ENCODE measurements at places on chromosomes 13 and 19. TPM values are rescaled to one million over a fixed set of nuclear protein-coding genes. Genes with fewer than 3 reads are reported as not detected.

DNA sequence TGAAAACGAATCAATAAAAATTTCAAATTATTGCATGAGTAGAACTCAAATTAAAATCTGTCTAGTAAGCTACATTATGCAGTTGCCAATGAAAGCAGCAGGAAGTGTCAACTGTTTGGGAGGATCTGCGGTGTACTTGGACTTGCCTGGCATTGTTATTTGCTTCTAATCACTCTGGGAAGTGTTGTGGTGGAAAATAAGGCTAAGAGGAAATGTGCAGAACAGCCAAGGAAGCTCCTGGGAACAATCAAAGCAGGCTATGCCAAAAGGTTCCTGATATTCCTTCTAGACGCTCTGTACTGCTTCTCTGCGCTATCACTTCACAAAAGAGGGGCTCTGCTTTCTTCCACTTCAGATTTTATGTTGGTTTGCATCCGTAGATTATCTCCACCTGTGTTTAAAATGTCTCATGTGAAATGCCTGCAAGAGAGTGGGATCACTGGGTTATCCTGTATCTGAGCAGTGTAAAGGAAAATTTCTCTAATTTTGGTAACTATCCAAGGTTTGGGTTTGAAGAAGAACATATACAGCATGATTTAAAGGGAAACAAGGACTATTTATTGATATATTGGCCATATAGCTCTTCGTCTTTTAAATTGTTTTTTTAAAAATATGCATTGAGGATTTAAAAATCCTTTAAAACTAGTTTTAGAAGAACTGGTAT is 182.7 kb upstream of the CSNK1A1L start:
- H3K27ac ChIP-seq = no peak overlapping the region
- H3K4me1 ChIP-seq = no peaks in the 10 kb centered on the region
- H3K4me3 ChIP-seq = no peak overlapping the region
- no peaks in the 10 kb centered on the region for H3K36me3 ChIP-seq

LILRA1 gene
- total RNA-seq = 0.32 TPM

GRCh38 chr19:28020619-28021258 is 1192.2 kb downstream of the UQCRFS1 start:
- no peak overlapping the region for H3K4me3 ChIP-seq
- H3K36me3 ChIP-seq = no peaks in the 10 kb centered on the region

DNA sequence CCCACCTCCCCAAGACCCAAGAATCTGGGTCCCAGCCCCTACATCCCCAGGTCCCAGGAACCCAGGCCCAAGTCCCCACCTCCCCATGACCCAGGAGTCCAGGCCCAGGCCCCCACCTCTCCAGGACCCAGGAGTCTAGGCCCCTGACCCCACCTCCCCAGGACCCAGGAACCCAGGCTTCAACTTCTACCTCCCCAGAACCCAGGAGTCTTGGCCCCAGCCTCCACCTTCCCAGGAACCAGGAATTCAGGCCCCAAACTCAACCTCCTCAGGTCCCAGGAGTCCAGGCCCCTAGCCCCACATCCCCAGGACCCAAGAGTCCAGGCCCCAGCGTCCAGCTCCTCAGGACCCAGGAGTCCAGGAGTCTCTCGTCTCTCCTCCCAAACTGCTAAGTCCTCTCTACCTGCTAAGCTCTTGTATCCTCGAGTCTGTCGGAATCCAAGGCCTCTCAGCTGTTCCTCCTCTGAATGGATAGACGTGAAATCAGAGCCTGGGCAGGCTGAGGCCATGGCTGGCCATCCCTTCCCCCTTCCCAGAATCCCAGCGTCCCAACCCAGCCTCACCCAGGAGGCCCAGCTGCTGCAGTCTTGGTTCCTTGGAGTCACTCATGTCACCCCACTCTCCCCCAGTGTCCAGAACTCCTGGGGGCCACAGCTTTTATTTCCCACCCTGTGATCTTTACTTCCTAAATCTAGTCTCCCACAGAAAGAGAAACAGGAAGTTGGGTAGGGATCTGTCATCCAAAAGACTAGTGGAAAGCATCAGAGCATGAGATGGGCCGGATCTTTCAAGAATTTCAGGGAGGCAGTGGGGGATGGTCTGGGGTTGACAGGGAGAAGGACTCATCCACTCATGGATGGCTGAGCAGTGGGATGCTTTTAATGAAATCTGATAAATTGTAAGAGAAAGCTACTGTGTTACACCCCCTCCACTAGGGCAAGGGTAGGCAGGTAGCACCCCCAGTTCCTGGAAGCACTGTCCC is at the start of gene CD209:
Gene CD209, minus strand, starts transcription at position 632 of the 982 bp plus-strand sequence. Its CDS starts 23 bp downstream, at position 609.
- no peaks in the 10 kb centered on the region for H3K4me1 ChIP-seq
- H3K36me3 ChIP-seq = no peaks in the 10 kb centered on the region
- no peaks in the 10 kb centered on the region for H3K27me3 ChIP-seq
- peak within 1 kb of the TSS; percentile 11 for H3K4me3 ChIP-seq
- no peak for DNase-seq
